Heart right ventricle (tissue), 16 donors: ENCODE measurements at places on chromosomes 7 and 10. TPM values are rescaled to one million over a fixed set of nuclear protein-coding genes. Genes with fewer than 3 reads are reported as not detected.

The EBLN1 gene
- total RNA-seq: not detected

DNA sequence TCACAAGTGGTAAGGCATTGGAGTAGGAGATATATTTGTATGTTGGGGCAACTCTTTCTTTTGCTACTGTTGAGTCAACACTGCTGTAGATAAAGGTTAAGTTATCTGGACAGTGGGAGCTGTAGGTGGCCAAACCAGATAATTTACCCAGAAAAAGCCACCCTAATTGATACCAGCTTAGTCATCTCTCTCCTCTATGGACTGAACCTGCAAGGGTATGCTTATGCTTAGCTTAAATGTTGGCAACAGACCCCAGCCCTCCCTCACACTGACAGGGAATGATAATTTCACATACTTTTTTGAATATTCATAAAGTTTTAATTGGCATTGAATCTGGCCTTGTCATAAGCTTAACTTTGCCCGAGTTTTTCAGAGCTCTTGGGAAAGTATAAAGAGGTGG is 66.3 kb downstream of the CREB5 start:
- no peak for DNase-seq

DNA sequence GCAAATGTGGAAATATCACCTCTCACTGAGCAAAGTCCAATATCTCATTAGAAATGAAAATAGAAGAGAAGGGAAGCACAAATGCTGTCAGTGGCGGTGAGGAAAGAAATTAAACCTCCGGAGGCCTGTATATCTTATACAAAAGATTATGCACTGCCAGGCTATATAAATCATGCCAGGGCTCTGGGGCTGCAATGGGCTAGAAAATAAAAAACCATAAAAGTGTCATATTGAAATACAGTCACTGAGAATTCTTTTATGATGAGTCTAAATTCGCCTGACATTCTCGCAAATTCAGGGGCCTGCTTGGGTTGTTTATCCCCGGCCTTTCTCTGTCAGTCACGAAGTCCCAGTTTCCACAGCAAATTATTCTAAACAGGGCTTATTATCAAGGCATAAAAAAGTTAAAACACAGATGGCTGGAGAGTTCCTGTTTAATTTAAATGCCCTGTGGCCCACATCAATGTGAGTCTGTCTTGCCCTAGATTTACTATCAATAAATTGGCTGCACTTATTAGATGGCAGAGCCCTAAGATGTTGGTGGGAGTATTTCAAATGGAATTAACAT is 193.8 kb downstream of the SNX10 start:
- no peak for DNase-seq

DNA sequence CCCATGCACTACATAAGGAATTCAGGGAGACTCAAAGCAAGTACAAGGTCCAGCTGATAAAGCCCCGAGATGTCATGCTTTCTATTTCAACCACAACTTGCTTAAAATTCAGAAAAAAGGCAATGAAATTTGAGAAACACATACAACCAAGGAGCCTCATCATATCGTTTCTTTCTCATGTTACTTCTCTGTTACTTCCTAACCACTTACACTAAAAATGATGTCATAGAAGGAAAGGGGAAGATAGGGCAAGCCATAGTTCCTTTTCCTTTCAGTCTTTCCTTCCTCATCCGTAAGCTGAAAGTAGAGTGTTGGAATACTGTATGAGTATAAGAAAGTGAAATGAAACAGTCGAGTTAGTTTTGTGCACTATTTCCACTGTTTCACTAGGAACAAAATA is 27.9 kb upstream of the CDK14 start:
- DNase-seq: no peak

DNA sequence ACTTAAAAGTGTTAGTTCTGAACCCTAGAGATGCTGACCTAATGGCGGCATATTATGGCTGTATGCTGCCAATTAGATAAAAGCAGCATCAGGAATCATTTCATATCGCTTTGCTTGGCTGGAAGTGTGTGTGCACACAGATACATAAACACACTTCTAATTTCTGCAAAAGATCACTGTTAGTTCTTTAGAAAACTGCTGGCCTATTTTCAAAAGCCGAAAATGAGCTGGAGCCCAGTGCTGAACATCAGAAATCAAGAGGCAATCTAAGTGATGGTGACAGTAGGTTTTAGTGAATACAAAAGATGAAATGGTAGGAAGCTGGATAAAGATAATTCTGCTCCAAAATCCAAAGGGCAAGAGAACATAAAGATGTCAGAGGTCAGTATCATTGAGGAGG is 745.8 kb upstream of the LRRTM3 start:
- DNase-seq: no peak

The CLDN3 gene
- total RNA-seq: not detected

The PAX4 gene
- not detected for total RNA-seq

DNA sequence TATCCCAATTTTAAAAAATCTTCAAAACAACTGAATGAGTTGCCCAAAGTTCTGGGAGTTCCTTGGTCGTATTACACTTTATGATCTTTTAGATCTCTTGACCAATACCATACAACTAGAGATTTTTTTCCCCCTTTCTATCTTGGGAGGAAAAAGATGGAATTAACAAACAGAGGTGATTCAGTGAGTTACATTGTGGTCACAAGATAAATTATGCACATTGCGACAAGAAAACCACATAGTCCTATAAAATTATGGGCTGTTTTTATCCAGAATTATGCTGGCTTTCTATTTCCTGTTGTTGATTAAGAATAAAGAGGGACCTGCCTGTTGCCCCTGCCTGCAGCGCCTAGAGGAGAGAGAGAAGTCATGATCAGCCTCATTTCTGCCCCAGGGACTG is 8.2 kb upstream of the SGPL1 start:
- DNase-seq: no peak

DNA sequence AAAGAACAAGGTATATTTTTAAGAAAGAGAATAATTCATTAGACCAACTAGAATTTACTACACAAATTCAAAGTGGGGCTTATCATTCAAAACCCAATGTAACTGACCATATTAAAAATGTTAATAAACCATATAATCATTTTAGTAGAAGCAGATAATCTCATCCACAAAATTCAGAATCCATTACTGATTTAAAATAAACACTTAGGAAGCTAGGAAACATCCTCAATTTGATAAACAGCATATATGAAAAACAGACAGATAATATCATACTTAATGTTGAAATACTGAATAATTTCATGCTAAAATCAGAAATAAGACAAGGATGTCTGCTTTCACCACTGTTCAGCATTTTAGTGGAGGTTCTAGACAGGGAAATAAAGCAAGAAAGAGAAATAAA is 902.8 kb upstream of the PHF14 start:
- DNase-seq: no peak

- no peak for DNase-seq
Measured at GRCh38 chr10:87661861-87662785, 2.4 kb downstream of the PAPSS2 start.

- no peak for DNase-seq
Measured at GRCh38 chr7:96184783-96185182, 137.1 kb downstream of the SLC25A13 start.

GRCh38 chr10:104339469-104340110 is 1.3 kb upstream of the ITPRIP start:
- no peak for DNase-seq

GRCh38 chr10:23614483-23614882 is 175.6 kb downstream of the OTUD1 start:
- DNase-seq: no peak

The MACC1 gene
- not detected for total RNA-seq

DNA sequence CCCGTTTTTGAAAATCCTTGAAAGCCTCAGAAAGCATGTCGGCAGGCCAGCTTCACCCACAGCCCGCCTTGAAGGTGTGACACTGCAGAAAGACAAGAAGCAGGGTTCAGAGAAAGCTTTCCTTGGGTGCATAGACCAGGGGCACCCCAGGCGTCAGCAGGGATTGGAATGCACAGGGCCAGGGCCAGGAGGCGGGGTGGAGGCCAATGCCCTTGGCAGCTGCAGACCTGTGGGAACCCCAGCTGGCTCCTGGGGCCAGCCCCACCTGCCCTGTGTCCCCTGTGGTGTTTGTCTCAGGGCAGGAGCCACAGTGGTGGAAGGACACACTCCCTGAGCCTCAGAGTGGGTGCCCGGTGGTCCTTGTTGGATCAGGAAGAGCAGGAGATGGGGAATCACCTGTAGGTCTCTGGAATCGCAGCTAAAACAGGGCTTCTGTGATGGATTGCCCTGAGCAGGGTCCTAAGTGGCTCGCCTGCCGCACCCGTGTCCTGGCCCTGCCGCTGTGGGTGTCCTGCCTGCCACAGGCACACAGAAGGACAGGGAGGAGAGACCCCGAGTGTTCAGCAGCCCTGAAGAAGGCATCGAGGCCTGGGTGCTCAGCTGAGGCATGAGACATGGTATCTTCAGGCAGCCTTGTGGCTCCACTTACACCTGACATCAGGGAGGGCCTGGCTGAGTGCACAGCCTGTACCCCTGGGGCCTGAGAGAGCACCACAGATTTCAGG is 32.5 kb downstream of the ANXA8 start:
- no peak for DNase-seq

- DNase-seq: no peak
Measured at GRCh38 chr10:119135513-119135881, 30.0 kb downstream of the SFXN4 start.
